ENCODE measurements at places on chromosomes 3 and 15. TPM values are rescaled to one million over a fixed set of nuclear protein-coding genes. Genes with fewer than 3 reads are reported as not detected.

The CILP gene
- total RNA-seq, result not detected

The SLC28A2 gene
- not detected for total RNA-seq

The CCR1 gene
- not detected for total RNA-seq

The ZBTB20 gene
- total RNA-seq, result 8.0 TPM

The ATP6V1A gene
- total RNA-seq, result 33.6 TPM

Data from mesangial cell (primary cell).